ENCODE measurements at places on chromosomes 7 and 10. TPM values are rescaled to one million over a fixed set of nuclear protein-coding genes. Genes with fewer than 3 reads are reported as not detected.

DNA sequence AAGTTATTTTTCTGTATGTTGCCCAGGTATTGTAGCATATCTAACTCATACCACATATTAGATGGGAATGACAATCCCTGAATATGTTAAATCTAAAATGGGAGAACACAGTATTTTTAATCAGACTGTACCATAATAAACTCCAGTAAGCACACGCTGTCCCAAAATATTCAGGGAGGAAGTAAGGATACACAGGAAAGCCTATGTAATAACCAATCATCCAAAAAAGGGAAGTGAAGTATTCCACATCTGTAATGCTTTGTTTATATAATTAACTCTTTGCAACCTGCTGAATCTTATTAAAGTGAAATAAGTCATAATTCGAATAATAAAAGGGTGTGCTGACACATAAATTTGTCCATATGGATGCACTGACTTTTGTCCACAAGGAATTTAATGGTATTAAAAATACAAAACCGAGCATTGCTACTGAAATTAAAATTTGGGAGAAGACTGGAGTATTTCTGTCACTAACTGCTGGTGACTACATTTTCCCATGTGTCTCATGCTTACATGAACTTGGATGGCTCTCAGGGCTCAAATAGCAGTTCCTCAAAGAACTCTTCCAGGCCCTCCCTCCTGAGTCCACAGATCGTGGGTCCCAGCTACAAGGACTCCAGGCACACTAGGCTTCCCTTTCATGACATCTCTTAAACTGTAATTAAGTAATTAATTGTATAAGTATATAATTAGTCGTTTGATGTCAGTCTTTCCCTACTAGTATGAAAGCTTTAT, 120.6 kb downstream of the NEBL start:
- DNase-seq, result no peak

Gene FLNC
- total RNA-seq, result 191 TPM

DNA sequence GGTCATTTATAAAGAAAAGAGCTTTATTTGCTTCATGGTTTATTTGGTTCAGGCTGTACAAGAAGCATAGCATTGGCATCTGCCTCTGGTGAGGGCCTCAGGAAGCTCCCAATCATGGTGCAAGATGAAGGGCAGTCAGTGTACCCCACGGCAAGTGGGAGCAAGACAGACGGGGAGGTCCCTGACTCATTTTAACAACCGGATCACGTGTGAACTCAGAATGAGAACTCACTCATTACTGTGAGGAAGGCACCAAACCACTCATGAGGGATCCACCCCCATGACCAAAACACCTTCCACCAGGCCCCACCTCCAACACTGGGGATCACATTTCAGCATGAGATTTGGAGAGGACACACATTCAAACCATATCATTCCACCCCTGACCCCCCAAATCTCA, 15.7 kb upstream of the CRYGN start:
- no peak for DNase-seq

Gene PMPCB
- total RNA-seq, result 63.4 TPM

DNA sequence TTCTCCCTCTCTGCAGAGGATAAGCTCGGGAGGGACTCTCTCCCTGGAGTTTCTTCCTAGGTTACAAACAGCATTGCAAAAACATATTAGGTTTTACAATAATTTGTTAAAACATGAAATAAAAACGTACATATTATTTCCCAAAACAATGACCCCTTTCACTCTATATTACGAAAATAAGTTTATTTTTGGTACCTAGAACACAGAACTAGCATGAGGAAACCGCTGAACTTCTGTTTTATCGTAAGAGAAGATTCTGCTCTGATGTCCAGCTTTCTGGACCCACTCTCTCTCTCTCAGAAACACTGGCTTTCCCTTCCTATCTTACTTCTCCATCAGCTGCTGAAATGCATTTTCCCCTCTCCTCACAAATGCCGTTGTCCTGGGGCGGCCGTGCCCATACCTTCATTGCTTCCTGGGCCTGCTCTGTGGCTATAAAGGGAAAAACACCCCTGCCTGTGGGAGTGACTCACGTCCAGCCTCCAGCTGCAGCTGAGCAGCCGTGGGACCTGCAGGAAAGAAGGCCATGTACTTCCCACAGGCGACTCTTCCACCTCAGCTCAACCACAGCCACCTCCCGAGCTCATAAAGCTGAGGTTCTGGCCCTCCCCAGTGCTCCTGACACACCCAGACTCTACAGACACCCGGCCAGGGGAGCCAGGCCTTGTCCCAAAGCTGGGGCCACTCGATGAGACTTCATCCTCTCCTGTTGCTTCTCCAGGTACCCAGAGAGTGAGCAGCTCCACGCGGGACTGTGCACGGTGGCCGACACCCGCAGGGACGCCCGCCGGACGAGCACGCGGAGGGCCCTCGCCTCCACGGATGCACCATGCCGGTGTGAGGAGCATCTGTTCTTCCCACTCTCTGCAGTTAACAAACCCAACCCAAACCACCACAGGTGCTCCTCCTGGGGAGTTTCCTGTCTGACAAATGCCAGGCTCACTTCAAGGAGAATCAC, 3.1 kb downstream of the GPER1 start:
- DNase-seq, result no peak

- no peak for DNase-seq
These were observed 6.0 kb upstream of the CROT start for GRCh38 chr7:87339373-87339897.

GRCh38 chr10:23343591-23344240, 881 bp downstream of the C10orf67 start:
- no peak for DNase-seq

DNA sequence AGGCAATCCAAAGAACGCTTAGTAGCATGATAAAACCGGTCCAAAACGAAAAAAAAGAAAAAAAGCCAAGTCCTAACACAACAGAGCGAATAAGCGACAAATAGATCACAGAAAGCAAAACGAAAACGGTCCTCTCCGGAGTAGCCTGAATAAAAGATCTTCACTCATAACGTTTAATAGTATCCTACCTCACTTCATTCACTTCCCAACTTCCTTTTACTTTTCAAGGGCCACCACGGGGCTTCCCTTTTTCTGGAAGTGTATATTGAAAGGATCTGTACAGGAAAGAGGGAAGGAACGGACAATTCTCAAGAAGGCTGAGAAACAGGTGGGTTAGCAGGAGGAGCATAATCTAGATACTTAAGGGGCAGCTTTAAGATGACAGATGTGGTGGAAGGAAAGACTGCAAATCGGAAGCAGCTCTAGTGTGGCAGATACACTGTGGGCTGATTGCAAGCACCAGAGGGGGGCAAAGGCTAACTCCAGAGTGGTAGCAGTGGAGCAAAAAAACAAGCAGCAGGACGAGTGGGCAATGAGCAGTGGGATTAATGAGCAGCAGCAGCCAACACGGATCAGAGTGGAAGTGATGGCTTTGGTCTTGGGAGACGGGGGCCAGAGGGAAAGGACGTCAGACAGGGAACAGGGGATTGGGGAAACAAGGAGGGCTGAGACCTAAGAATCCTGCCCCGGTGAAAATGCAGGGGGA, 866 bp downstream of the CNOT4 start:
- peak; percentile 34 for DNase-seq

DNA sequence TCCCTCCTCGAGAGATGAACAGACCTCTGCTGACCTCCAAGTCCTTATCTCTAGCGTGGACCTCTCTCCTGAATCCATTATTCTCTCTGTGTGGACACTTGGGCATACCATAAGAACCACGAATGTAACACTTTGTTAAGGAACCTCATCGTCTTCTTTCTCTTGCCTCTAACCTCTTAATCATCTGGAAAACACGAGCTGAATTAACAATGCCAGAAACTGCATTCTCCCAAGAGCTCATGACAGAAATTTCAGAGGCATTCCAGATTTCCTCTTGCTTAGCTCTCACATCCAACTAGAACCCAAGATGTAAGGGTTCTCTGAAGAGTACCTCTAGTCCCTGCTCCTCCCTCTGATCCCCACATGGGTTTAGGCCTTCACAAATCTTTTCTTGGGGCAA, 101.5 kb downstream of the TRIL start:
- DNase-seq, result peak; percentile 61

Gene CALHM3
- total RNA-seq, result not detected

DNA sequence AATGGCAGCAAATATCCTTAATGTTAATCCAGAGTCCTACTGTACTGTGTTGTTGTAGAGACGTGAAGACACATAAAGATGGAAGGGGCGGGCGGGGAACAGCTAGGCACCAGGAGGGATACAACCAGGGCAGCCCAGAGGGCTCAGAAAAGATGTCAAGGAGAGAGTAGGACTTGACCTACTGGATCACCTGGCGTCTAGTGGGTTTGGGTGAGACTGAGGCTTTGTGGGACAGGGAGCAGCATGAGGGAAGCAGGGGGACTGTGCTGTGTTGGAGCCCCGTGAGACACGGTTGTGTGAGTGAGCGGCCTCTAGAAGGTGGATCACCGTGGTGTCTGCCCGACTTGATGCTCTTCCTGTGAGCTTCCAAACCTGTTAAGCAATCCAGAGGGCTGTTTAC, 68.0 kb downstream of the PTPRE start:
- DNase-seq, result no peak

- DNase-seq, result no peak
These were observed 216.3 kb downstream of the ADARB2 start for GRCh38 chr10:1520909-1521565.

DNA sequence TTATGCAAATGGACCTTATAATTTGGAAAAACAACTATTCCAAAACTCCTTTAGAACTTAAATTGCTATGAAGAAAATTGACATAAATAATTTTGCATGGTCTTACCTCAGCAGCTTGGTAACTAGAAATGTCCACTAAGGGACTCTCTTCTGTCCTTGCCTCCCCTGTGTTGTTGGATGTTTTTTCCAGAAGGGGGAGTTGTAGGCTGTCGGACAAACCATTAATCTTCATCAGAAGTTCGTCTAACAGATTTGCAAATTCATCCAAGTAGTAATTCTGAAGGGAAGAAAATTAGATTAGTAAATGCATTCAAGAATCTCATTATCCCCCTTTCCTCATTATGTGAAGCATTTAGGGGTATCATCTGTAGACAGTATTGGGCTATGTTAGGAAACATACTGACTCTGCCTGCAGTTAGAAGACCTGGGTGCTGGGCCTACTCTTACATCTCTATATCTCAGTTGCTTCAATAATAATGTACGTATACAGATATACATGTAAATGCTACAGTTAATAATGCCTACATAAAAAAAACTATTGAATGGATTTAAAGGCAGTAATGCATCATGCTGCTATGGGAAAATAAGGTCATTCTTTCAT, 155.6 kb downstream of the PKD1L1 start:
- no peak for DNase-seq

GRCh38 chr7:133429371-133429770, 176.5 kb downstream of the EXOC4 start:
- DNase-seq, result no peak

DNA sequence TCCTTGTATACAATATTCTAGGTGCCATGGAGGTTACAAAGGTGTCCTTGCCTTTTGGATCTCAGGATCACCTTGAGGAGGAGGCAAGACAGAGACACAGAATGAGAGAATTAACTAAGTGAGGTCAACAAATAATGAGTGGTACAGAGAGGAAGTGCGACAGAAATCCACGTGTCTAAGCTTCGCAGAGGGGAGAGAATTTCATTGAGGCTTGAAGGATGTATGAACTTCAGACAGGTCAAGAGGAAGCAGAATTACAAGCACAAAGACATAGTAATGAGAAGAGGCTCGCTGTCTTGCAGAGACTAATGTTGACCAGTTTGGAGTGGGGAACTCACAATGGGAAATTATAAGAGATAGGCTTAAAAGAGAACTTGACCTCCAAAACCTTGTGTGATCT, 308.7 kb downstream of the FRMD4A start:
- no peak for DNase-seq

Gene GPER1
- 1.5 TPM for total RNA-seq

DNA sequence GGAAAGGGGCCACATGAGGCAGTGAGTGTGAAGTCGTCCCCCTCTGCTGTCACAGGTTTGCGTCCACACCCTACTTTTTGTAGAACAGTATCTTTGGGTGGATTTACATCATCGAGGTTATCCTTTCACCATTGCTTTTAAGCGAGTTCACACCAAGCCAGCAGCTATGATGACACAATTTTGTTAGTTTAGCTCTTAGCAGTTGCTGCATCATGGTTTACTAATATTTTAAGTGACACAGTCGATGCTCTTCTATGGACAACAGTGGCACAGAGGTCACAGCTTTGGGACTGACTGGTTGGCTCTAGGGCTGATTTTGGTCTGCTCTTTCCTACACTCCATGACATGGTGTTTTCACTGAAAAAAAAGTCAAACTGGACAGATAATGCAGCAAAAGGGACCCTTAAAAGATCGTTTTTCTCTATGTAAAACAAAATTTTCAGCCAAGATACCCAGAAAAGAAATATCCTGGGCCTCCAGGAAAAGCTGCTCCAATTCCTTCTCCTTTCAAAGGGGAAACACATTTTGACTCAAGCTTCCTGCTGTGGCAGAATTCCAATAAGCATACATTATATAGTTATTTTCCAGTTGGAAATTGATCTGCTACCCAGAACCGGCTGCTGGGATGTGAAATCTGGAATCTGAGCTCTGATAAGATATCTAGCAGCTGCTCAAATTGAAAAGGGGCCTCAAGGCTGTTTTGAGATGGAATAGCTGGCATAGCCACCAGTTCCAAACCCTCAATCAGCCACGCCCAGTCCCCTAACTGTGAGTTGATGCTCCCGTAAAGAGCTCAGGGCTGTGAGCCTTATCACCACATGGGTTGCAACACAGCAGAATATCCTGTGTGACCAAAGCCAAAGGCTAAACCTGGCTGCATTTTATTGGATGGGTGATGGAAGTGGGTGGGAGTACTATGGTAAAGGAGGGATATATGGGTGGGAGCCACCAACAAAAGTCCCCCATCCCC, 114.2 kb downstream of the SMURF1 start:
- no peak for DNase-seq

DNA sequence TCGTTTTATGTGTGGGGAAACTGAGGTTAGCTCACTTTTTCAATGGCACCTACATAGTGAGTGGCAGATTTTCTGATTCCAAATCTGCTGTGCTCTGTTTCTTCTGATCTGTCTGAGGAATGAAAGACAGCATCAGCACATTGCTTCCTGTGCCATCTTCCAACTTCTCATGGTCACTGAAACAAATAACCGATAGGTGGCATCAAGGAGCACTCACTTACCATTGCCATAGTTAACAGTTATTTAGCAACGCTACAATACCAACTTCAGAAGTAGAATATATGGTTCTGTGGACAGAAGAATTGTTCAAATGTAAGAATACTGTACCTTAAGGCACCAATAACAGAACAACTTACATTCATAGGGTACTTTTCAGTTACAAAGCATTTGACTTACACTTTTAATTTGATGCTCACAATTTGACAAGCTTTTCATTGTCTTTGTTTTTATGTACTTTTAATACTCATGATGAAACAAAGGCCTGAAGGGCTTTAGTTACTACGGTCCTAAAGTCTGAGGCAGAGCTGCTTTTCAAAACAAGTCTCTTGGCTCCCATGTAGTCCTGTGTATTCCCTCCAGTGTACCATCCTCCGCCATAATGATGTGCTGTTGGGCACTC, 228.9 kb upstream of the TCF7L2 start:
- peak; percentile 61 for DNase-seq

DNA sequence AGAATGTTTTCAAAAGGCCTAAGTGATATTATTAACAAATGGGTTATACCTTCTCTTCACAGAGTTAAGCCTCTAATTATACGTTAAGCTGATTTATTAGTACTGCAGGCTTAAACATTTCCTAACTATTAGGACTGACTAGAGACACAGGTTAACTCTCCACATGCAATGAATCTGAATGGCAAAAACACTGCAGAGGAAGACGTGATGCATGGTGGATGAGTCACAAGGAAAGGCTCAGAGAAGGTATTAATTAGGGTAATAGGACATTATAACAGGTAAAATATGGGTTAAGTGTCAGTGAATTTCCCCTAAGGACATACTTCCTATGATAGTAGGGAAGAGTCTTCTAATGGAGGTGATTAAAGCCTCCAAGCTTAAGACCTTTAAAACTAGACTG, 24.7 kb upstream of the SEM1 start:
- DNase-seq, result no peak
